HCEC 1CT (cell line): ENCODE measurements at places on chromosomes 6 and 20.

DNA sequence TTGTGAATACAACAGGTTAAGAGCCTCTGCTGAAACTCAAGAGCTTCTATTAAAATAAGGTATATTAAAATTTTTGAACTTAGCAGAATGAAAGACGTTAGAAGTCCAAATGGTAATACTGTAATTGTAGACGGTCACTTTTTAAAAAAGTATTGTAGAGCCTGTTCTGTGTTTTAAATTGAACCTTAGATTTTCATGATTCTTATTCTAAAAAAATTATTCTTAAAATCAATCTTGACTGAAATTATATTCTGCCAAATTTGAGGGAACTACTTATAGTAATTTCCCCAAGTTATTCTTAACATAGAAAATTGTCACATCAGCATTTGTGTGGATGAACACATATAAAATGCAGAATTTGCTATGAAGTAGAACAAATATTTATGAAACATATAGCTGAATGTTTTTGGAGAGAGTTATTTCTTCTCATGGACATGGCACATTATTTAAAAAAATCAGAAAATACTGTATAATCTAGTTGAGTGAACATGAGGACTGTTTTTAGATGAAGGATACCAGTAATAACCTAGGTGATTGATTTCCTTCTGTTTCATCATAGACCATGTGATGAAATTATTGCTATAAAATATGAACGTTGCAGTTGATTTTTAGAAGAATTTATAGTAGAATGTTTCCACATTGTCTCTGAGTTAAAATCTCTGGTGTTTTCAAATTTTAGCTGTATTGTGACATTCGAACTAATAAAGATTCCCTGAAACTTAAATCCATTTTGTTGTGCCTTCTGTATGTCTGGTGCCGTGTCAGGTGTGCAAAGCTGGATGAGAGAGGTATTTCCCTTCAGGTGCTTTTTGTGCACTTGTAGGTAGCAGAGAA lies 2.8 kb downstream of the TBPL1 start:
- DNase-seq = no peak

DNA sequence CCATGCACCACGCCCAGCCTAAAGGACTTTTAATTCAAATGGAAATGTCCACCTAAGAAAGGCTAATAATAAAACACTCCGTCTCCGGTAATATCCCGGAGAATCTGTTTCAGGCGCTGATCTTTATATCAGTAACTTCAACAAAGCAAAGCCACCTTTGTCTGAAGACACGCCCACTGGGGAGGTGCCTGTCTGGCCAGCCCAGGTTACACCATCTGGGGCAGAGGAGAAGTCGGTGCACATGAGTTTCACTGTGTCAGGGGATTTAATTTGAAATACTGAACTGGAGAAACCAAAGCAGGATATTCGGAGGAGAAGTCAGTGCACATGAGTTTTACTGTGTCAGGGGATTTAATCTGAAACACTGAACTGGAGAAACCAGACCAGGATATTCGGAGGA lies 9.4 kb downstream of the SERPINB6 start:
- DNase-seq = no peak

- DNase-seq = no peak
These were observed 27.9 kb downstream of the GHRH start for GRCh38 chr20:37233548-37234253.

- DNase-seq = no peak
These were observed 20.2 kb upstream of the OLIG3 start for GRCh38 chr6:137514418-137514817.

DNA sequence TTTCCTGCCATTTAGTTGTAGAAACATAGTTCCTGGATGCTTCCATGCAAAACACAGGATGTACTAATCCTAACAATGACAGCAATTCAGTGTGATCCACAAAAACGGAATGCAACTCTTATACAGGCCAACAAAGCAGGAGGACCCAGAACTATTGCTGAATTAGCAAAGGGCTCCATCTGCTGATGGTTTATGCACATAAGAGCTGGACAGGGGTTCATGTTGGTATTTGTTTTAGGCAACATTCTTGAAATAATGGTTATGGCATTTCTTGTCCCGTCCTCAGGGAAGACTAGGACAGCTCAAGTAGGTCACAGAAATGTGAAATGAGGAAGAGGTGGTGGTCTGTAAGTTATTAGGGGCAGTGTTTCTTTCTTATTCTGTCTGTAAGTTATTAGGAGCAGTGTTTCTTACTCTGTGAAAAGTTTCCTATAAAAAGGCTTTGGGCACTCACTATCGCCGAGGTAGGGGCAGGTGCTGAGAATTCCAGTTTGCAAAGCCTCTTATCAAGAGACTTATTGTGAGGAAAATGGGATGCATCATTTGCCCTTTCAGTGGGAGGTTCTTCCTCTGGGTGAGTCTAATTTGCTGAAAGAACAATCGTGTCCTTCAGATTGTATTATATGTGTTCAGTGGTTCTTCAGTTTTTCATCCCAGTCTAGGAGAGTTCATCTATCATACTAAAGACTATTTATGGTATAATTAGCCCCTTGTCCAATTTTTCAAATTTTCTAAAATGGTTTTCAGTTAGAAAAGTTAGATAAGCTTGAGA lies 171.1 kb downstream of the MCHR2 start:
- DNase-seq = peak; percentile 70
